ENCODE measurements at places on chromosomes 1 and 21.

- no peak for DNase-seq
These were observed 129.4 kb upstream of the CSF3R start for GRCh38 chr1:36612121-36612520.

- no peak for DNase-seq
These were observed 5.2 kb downstream of the TNFRSF18 start for GRCh38 chr1:1200876-1201810.

DNA sequence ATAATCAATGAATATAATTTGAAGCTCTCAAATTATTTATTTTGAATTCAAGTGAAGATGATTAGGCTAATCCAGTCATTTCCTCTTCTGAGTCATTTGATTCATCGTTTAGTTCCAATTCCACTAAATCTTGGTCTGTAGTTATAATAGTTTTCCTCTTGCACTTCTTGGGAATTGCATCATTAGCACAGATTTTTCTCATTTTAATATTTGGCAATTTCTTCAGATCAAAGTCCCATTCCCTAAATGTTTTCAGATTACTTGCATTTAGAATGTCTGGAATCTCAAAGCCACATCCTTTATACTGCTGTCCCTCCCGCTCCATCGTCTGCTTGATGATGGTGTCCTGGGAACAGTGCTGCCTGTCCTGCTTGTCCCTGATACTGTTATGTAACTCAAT, 43.5 kb downstream of the MAST2 start:
- no peak for DNase-seq

GRCh38 chr1:179251675-179252074, 22.2 kb upstream of the ABL2 start:
- DNase-seq: no peak

DNA sequence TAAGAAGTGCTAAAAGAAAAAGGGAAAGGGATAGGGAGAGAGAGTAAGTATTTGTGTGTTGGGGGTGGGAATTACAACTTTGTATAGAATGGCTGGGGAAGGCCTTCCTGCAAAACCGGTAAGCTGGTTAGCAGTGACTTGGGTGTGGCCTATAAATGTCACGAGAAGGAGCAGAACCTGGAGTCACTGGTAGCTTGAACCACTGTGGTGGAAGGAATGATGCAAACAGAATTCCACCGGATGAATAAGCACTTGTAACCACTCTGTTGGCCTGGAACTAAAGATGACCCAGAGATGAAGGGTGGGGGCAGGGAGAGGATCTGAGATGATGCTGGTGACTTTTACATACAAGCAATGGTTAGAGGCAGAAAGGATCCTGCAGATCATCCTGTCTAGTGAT, 8.9 kb downstream of the XKR8 start:
- no peak for DNase-seq

Measured in iPS DF 6.9 (cell line).